ENCODE measurements at places on chromosomes 1 and 21.

GRCh38 chr1:169105434-169106094 lies 926 bp upstream of the ATP1B1 start:
- DNase-seq, result peak; percentile 77

DNA sequence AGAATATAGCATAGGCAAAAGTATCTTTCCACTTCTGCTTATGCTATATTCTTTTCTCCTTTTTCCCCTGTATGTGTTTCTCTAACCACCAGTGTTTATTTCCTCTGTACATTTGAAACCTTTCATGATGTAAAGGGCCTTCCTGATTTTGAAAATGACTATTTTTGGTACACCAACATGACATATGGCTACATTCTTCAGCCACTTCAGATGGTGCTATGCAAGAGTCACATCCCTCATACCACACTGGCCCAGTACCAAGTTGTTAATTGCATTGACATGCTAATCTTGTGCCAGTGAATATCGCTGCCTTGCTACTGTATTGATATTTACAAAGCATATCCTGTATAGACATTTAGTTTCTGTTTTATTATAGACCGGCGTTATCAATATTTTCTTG lies 408.7 kb downstream of the NCAM2 start:
- DNase-seq, result no peak

- DNase-seq, result no peak
Measured at GRCh38 chr1:112618114-112618720, 724 bp downstream of the ST7L start.

GRCh38 chr1:94305704-94306103 lies 68.3 kb upstream of the ARHGAP29 start:
- DNase-seq, result no peak

GRCh38 chr1:235399661-235400060 lies 32.4 kb downstream of the TBCE start:
- DNase-seq, result no peak

- DNase-seq, result no peak
Measured at GRCh38 chr1:109654519-109654918, 1.4 kb upstream of the GSTM4 start.

DNA sequence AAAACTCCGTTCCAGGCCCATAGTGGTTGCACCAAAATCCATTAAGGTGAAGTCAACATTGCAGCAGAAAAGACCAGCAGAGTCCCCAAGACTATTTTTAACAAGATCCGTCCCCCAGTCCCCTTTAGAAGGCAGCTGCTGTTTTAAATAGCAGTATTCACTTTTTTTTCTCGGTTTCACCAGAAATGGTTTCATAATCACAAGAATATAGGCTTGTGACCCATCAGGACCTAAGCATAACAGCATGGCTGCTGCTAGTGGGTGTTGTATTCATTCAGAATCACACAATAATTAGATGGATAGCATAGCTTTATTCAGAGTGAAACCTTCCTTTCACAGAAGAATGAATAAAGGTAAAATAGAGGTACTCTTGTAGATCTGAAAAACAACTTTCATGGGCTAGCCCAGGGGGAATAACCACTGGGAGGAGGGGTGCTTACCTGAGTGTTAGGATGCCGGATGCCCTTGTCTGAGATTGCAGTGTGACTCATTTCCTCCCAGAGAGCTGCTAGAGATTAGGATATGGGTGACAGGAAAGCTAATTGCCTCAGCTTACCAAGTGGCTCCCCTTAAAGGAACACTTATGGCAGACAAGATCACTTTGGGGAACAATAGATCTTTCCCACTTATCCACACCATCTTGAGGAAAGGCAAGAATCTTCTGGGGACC lies 35.0 kb downstream of the ACKR1 start:
- DNase-seq, result no peak

DNA sequence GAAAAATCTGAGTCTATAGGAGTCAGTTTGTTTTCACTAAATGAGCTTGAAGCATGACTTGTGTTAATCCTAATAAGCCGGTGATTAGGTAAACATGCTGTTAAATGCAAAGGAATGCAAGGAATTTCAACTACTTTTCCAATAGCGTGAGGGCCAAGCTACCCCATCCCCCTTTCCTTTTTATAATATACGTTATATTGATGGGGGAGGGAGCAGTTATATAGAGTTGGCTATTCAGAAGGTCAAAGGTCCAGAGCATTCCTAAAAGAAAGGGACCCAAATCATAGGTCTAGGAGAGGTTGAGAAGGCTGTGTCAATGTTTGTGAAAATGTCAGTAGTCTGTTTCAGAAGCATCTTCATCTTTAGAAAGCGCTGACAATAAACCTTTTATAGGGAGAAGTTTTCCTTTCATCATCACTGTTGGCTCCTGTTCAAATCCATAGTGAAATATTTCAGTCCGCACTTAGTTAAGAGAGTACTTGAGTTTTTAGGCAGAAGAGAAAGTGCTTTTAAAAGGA lies 3.8 kb downstream of the CCN1 start:
- DNase-seq, result no peak

DNA sequence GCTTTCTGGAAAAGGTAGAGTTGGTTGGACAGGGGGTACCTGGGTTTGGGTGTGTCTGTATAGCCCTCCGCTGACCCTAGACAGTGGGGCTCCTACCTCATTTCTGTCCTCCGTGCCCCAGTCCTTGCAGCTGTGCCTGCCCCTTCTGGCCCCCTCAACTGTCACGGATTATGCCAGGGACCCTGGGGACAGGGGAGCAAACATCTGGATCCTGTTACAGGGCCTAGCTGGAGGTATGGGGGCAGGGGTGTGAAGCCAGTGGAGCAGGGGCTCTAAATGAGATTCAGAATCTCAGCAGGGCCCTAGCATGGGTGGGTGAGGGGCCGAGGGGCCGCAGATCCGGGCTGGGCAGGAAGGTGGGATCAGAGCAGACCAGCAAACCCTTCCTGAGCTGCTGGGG lies 81.0 kb downstream of the TAS1R2 start:
- DNase-seq, result no peak

- no peak for DNase-seq
Measured at GRCh38 chr1:36692465-36693160, 209.9 kb upstream of the CSF3R start.

DNA sequence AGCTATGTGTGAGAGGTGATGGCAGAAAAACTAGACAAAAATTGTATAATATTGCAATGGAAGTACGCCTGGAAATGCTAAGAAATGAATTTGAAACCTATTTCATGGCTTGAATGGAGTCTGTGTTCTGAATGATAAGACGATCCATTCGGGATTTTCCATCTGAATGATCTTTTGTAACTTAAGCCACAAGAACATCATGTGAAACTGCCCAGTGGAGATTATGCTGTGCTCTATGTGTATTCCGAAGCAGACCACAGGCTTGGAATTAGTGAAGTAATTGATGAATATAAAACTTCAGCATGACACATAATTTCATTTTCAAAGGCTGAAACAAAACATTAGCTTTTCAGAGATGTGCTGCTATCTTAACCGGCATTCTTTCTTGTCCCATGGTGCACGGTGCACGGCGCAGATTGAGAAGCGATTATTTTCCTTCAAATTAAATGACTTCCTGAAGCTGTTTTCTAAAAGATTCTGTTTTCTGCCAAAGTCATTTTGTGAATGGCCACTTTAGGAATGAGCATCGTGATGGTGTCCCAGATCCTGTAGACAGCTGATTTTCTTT lies 652.9 kb downstream of the PLA2G4A start:
- DNase-seq, result no peak

GRCh38 chr1:60903591-60903990 lies 178.8 kb upstream of the NFIA start:
- DNase-seq, result no peak

DNA sequence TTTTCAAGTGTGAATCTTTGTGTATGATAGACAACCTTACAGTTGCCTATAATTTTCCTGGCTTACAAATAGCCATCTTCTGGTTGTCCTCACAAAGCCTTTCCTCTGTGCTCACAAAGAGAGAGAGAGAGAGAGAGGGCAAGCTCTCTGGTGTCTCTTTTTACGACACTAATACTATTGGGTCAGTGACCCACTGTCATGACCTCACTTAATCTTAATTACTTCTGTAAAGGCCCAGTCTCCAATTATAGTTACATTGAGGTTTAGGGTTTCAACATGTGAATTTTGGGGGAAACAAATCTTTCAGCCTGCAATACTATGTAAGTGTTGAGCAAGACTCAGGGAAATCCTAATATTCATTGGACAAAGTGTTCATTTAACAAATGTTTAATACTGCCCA lies 167.4 kb upstream of the COL11A1 start:
- no peak for DNase-seq

GRCh38 chr1:36476945-36477344 lies 5.8 kb downstream of the CSF3R start:
- no peak for DNase-seq

GRCh38 chr1:46179138-46180081 lies 3.1 kb upstream of the P3R3URF start:
- peak; percentile 77 for DNase-seq

- no peak for DNase-seq
Measured at GRCh38 chr21:36388835-36389234, 3.6 kb downstream of the CHAF1B start.

- DNase-seq, result no peak
Measured at GRCh38 chr1:161373442-161373841, 5.8 kb upstream of the CFAP126 start.

DNA sequence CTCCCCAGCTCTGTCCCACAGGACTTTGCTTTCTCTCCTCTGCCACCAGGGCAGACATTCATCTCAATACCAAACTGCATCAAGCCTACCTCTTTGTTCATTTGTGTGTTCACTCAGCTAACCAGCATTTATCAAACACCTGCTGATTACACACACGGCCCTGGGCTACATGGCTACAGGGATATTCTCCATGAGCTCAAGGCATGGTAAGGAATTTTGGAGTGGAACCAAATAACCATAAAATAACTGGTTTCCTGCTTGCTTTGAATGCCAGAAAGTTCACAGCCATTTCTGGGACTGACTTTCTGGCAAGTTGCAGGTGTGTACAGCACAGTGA lies 54.6 kb downstream of the LDLRAD2 start:
- no peak for DNase-seq

DNA sequence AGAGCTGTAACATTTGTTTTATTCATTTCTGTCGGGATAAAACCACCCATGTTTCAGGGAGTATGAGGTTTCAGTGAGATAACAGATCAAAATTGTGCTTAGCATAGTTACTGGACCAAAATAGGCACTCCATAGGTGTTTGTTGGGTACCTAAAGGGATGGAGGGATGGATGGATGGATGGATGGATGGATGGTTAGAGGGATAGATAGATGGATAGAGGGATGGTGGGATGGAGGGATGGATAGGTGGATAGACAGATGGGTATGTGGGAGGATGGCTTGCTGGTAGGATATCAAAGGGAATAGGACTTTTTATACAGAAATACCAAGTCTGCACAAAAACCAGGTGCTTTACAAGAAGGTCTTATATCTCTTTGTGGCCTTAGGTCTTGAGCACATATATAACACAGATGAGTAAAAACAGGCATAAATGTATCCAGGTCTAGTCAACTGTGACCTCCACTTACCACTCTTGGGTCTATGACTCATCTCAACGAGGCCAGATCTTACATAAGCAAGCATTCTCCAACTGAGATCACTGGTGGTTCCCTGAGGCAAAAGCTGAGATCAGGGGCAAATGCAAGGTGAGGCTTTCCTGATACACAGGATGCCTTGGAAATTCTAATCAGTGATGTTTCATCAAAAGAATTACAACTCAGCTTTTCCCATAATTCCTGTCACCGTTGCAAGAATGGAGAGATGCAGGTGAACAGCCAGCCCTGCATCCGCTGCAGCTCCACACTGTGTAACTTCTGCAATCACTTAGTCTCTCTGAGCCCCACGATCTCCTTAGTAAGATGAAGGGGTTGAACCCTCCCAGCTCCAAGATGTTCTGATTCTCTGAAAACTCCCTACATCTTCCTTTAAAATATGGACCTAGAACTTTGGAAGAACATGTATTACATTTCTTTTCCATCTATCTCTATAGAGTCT lies 32.0 kb downstream of the PTAFR start:
- no peak for DNase-seq

DNA sequence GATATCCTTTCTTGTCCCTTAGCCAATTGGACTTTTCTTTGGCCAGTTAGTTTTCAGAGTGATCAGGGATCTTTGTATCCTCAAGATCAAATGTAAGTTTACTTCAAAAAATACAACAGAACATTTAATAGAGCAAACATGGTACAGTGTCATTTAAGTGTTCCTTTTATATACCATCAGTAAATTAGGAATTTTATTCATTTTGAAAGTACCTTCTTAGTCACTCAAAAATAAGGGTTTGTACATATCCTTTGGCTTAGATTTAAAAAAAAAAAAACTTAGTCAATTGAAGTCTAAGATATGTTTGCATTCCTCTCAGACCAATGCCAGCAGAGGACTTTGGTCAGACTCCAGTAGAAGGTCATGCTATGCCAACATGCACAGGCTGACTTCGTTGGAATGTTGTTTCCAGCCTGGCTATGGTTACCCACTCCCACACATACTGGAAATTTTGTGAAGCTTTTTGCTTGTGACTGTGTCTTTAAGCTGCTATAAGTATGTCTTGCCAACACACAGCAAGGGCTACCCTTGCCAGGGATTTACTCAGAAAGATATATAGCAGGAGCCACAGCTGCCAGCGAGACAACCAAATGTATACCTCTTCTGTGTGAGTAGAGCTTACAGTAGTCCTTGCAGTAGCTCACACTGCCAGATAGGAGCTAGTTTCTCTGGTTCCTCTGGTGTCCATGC lies 81.5 kb upstream of the LRIF1 start:
- DNase-seq, result no peak

DNA sequence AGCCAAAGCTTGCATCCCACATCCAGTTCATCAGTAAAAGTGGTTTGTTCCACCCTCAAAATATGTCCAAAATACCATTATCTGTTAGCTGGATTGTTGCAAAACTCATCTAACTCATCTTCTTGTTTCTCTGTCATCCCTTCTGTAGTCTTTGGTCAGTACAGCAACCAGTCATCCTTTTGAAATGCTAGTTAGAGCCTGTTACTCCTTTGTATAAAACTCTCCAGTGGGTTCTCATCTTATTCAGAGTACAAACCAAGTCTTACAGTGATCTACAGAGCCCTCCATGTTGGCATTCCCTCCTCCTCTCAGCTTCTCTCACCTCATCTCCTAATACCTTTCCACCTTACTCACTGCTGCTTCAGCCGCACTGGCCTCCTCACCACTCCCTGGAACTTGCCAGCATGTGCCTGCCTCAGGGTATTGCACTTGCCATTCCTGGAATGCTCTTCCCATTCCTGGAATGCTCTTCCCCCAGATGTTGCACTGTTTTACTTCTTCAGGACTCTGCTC lies 70.6 kb downstream of the LAMC1 start:
- no peak for DNase-seq

DNA sequence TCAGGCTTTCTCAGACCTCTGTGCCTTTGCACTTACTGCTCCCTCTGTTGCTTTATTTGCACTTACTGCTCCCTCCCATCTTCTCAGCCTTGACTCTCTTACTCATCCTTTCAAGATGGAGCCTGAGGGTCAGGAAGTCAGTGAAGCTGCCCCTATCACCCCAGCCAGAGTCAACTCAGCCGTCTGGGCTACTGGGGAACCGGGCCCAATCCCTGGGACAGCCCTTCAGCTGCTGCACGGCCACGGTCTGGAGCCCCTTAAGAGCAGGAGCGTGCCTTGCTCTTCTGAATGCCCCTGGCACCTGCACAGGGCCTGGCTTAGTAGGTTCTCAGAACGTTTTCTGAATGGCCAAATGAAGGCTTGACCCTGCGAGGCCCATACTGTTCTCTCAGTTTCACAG lies 244.4 kb downstream of the FOXD2 start:
- DNase-seq, result no peak

Data from CMK (cell line).